ENCODE measurements at places on chromosomes 16 and 17.
A peak's percentile ranks its signal among the peaks of the same experiment; 100 is the strongest.

GRCh38 chr17:34542700-34543336 lies 36.6 kb upstream of the TMEM132E start:
- DNase-seq, result peak; percentile 69

- DNase-seq, result no peak
Measured at GRCh38 chr17:66893382-66893781, 58.5 kb downstream of the CACNG5 start.

- no peak for DNase-seq
Measured at GRCh38 chr16:83138512-83138911, 511.7 kb downstream of the CDH13 start.

DNA sequence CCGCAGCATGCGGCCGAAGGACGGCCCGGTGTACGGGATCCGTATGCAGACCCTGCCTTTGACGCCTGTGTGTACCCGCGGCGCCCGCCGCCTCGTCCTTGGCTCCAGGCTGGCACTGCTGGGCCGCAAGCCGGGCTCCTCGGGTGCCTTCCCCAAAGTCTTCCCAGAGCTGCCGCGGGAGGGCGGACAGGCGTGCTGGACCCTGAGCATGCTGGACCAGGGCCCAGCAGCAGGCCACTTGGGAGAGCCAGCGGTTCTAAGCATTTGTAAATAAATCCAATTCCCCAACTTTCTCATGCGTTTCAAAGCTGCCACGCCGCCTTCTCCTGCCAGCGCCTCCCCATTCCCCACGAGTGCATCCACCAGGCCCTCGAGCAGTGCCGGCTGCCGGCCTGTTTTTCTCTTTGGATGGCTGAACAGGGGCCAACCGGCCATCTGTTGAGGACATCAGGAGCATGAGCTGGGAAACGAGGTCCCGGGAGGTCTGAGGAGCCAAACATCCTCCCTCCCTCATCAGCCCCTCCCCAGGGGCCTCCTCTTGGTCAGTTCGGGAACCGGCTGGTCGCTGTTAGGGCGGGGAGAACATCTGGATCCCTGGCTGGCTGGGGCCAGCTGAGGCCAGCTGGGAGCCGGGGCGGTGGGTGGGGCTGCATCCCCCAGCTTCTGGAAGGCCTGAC lies 20.5 kb upstream of the PABPN1L start:
- DNase-seq, result no peak

DNA sequence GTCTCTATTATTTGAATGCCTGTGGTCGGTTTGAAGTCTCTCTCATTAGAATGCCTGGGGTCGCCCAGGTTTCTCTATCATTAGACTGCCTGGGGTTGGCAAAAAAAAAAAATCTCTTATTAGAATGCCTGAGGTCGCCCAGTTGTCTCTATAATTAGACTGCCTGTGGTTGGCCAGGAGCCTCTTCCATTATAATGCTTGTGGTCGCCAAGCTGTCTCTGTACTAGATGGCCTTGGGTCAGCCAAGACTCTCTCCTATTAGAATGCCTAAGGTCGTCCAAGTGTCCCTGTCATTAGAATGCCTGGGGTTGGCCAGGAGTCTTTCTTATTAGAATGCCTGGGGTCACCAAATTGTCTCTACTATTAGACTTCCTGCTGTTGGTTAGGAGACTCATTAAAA lies 2228.4 kb downstream of the TP53TG3F start:
- no peak for DNase-seq

- DNase-seq, result no peak
Measured at GRCh38 chr17:13476720-13477119, 125.0 kb downstream of the HS3ST3A1 start.

- DNase-seq, result no peak
Measured at GRCh38 chr16:19130852-19131824, 17.4 kb downstream of the ITPRIPL2 start.

- no peak for DNase-seq
Measured at GRCh38 chr17:78168903-78169793, 767 bp downstream of the SYNGR2 start.

DNA sequence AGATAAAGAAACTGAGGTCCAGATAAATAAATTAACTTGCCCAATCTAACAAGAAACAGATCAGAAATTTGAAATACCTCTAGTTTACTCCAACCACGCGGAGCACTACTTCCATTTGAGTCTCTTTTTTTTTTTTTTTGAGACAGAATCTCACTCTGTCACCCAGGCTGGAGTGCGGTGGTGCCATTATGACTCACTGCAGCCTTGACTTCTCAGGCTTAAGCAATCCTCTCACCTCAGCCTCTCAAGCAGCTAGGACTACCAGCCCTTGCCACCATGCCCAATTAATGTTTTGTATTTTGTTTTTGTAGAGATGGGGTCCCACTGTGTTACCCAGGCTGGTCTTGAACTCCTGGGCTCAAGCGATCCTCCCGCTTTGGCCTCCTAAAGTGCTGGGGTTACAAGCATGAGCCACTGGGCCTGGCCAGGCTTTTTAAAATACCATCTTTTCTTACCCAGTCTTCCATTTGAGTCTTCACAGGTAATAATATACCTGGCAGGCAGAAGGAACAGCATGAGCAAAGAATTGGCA lies 3.3 kb upstream of the NACA2 start:
- no peak for DNase-seq

GRCh38 chr17:45227926-45228762 lies 6.5 kb downstream of the FMNL1 start:
- DNase-seq, result no peak

GRCh38 chr16:13136901-13137300 lies 235.5 kb downstream of the SHISA9 start:
- no peak for DNase-seq

DNA sequence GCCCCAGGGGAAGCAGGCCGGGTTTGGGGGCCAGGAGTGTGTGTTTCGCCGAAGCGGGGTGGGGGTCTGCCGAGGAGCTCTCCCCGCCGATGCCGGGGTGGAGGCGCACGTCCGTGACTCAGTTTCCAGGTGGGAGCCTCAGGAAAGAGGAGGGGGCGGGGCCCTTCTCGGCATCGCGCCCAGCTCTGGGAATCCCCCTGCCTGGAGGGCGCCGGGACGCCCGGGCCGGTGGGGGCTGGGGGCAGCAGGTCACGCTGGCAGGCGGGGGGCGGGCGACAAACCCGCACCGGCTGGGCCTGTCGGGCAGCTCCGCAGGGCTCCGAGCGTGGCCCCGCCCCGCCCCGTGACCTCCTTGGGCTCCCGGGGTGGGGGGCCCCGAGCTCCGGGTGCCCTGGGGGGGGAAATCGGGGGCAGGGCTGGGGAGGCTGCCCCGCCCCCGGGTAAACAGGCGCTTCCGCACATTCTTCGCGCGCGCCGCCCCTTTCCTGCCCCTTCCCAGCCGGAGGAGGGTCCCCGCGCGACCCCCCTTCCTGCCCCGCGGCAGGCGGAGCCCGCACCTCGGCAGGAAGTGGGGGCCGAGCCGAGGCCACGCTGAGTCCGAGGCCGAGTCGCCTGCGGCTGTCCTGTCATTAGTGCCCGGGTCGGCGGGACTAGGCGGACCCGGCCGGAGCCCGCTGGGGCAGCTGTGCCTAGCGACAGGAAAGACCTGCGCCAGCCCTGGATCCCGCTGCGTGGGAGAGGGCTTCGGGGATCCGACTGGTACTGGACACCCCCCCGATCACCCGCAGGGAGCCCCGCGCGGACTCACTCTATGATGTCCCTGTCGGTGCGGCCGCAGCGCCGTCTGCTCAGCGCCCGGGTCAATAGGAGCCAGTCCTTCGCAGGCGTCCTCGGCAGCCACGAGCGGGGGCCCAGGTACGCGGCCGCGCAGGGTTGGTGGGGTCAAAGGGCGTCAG lies 9.3 kb downstream of the RIPOR1 start:
- peak; percentile 60 for DNase-seq

DNA sequence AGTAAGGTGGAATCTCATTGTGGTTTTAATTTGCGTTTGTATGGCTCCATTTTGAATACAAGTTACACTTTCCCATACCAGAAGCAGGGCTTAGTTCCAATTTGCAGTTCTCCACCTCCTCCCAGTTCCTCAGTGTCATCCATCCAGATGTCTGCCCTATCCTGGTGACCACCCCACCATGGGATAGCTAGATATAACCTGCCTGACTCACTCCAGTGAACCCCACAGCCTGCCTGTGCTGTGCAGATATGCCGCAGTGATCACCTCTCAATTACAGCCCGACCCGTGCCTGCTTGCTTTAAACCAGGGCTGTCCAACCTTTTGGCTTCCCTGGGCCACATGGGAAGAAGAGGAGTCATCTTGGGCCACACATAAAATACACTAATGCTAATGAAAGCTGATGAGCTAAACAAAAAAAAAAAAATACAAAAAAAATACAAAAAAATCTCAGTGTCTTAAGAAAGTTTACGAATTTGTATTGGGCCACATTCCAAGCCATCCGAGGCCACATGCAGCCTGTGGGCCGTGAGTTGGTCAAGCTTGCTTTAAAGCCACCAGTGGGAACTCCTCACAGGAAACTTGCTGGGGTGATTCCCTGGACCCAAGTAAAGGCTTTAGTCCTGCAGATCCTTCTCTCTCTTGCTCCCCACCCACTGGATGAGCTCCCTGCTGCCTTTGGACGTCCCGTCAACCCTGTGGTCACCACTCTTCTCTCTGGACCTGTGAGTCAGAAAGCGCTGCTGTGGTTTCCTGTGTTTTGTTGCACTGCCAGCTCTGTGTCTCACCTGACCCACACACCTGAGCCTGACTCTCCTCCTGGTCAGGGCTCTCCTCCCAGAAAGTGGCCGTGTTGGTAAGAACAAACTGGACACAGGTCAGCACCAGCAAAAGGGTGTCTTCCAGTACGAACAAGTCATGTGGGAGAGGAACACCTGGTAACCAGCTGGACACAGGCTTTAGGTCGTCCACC lies 83.0 kb downstream of the EMP2 start:
- no peak for DNase-seq

- DNase-seq, result no peak
Measured at GRCh38 chr16:3739636-3740035, 22.3 kb upstream of the TRAP1 start.

DNA sequence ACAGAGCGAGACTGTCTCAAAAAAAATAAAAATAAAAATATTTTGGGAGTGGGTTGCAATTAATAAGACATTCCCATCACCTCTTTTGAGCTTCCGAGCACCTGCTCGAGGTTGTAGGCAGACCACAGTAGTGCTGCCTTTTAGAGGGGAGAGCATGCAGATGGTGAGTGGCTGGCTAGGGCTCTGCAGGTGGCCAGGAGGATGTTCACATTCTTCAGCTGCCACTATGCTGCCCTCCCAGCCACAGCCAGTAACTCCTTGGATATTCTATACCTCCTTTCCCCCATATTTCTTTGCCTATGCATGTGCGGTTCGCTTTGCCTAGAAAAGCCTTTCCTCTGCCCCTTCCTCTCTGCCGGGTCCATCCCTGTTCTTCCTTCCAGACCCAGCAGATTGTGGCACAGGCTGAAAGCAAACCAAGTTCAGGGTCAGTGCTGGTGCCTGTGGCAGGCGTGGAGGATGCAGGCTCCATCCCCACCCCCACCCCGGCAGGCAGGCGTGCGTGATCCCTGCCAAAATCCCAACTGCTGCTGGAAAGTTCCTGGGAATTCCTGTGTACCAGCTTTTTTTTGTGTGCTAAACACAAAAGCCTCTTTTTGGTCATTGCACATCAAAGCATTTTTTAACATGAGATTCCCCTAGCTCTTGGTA lies 33.8 kb upstream of the CMIP start:
- DNase-seq, result no peak

DNA sequence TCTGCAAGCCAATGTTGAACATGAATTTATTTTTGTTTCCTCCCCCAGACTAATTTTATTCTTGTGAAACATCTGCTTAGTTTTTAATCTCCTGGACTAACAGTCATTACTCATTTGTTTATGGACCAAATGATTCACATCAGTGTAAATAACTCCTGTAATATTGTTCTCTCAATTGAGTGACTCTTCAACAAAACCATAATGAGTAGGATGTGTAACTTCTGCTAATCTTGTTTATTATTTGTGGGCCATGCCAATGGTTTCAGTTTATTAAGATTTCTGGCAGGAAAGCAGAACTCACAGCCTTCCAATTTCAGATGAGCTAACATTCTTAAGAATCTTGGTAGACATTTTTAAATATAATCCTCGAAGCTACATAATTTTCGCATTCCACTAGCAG lies 1216.3 kb upstream of the GOT2 start:
- no peak for DNase-seq

- no peak for DNase-seq
Measured at GRCh38 chr16:67518676-67519075, 10.0 kb upstream of the RIPOR1 start.

GRCh38 chr16:15653227-15653626 lies 3.2 kb downstream of the NDE1 start:
- DNase-seq, result no peak

DNA sequence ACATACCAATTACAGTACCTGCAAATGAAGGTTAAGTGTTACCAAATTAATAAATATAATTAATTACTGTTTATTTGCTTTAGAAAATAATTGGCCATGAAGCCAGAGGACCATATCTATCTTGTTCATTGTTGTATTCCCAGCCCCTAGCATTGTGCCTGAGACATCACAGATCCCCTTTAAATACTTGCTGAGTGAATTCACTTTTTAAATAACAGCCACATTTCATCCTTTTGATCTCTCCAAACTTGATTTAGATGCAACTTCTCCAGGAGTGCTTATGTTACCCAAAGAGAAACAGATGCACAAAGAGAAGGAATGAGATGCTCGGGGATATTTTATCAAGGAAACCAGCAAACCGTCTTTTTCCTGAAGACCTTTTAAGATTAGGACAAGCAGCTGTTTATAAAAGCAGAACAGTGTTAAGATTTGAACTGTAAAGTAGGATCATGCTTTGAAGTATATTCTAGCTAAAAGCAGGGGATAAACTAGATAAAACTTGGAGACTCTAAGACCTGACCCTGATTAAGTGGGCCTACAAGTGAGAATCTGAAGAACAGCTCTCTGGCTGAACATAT lies 66.3 kb downstream of the CHD9 start:
- no peak for DNase-seq

- no peak for DNase-seq
Measured at GRCh38 chr16:30778549-30779244, 8.3 kb downstream of the ZNF629 start.

- no peak for DNase-seq
Measured at GRCh38 chr16:5756969-5757368, 659.4 kb upstream of the EEF2KMT start.

DNA sequence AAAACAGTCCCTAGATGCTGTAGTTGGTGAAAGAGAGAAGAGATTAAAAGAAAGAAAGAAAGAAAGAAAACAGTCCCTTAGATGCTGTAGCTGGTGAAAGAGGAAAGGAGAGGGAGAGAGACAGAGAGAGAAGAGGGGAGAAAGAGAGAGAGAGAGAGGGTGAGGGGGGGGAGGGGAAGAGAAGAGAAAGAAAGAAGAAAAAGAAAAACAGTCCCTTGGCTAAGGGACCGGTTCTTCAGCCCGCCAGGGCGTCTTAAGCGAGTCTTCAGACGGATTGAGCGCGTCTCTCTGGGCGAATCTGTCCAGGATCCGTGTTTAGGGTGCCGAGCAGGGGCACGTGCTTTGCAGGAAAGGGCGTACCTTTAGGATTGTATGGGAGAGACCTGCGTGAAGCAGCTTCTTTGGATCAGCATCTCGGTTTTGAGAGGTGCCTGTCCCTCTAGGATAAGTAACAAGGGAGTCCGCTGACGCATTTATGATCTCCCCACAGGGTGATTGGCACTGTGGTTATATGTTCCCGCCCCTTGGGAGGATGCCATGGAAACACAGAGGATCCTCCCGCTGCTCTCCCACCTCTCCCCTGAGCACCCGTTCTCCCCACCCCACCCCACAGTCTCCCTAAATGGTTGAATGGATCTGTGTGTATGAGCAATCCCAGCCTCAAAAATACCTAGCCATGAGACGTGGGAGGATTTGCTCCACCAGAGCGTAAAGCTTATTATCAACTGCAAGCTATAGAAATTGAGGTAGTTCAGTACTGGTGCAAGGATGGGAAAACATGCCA lies 16.7 kb downstream of the GNGT2 start:
- DNase-seq, result no peak

Data from CD8-positive, alpha-beta T cell (primary cell).